ENCODE measurements at places on chromosomes 6 and 20.

DNA sequence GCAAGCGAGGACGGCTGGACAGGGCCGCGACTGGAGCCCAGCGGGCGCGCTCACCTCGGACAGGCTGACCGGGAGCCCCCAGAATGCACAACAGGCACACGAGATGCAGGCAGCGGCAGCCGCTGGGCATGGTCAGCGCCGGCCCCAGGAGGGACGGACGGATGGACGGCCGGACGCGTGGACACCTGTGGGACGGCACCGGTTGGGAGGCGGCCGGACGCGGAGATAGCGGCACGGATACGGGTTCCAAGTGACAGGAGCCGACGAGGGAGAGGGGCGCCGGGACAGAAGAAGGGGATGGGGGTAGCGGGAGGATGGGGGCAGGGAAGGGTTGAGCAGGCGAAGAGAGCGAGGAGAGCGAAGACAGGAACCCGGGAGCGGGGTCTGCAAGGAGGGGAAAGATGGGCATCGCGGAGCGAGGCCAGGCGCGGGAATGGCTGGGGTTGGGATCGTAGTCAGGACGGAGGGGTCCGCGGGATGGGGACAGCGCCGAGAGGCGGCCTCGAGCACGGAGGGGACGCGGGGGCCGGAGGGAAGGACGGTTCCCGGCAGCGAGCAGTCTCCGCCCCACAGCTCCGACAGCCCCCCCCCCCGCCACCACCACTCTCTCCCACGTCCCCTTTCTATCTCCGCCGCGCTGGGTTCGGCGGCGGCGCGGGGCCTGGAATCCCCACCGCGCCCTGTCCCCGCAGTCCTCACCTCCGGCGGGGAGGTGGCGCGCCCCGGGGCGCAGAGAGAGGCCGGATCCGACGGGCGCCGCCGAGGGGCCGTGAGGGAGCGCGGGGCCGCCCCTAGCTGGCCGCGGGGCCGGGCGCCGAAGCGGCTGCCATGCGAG lies 435 bp downstream of the DLK2 start:
- DNase-seq: no peak

- DNase-seq: no peak
These were observed 235.8 kb downstream of the ALDH8A1 start for GRCh38 chr6:134714113-134714512.

- no peak for DNase-seq
These were observed 809.4 kb upstream of the CITED2 start for GRCh38 chr6:140183881-140184280.

DNA sequence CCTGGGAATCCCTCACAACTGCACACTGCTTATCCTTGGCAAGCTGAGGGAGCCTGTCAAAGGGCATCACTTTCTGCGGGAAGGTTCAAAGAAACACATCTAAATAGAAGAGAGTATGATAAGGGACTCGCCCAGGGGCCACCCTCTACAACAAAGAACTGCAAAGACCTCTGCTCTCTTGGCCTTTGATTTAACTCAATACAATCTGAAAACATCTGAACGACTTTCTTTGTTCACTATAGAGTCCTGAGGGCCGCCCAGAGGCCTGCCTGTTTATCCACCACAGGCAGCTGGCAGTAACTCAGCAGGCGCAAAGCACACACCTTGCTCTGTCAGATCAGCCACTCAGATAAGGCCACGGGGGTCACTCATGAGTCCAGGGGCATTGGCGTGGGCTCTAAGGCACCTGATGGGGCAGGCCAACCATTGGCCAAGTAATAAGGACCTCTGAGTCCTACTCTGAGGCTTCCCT lies 139.3 kb downstream of the UNC5CL start:
- no peak for DNase-seq

DNA sequence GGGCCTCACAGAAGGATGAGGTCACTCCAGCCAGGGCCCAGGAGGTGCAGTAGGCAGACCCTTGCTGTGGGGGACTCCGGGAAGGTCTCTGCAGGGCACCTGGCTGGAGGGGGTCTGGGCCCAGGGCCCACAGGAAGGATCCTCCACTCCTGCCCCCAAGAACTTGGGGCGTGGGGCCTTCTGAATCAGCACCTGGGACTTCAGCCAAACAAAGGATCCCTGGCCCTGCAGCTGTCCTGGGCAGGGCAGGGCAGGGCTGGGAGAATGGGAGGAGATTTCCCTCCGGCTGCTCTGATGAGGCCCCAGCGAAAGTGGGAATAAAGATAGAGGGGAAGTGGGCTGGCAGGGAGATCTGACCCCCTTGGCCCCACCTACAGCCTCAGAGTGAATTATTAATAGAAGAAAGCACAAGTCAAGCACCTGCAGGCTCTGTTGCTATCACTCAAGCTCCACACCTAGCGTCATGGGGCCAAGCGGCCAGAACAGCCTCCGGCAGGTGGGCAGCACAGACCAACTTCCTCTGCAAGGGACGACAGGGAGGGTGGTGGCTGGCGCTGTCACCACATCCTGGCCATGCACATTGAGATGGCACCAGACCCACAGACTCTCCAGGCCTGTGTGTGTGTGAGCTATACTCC lies 61.6 kb upstream of the MRPS10 start:
- DNase-seq: no peak

DNA sequence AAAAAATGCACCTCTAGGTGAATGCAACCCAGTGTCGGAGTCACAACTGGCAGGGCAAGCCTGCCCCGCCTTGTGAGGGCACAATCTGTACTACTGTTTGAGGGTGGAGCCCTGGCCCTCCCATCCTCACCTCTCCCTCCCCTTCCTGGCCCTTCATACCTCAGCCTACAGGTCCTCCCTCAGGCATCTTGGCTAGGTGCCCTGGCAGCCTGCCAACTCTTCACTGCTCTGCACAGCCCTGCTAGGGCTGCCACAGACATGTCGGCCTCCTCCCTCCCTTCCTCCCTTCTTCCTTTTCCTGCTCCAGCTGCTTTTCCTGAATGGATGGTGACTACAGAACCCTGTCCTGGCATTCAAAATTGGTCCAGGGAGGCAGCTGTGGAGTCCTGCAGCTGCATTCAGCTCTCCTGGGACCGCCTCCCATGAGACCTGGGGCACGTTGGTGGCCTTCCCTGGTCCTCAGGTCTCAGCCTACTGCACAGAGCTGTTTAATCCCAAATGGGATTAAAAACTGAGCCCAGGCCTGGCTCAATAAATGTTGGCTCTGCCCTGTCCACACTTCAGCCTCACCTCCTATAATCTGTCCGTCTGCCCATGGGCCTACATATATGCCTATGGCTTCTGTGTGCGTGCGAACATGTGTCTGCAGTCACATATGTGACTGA lies 52.7 kb downstream of the CDH22 start:
- no peak for DNase-seq

- no peak for DNase-seq
These were observed 91.7 kb downstream of the NCR2 start for GRCh38 chr6:41426888-41427641.

DNA sequence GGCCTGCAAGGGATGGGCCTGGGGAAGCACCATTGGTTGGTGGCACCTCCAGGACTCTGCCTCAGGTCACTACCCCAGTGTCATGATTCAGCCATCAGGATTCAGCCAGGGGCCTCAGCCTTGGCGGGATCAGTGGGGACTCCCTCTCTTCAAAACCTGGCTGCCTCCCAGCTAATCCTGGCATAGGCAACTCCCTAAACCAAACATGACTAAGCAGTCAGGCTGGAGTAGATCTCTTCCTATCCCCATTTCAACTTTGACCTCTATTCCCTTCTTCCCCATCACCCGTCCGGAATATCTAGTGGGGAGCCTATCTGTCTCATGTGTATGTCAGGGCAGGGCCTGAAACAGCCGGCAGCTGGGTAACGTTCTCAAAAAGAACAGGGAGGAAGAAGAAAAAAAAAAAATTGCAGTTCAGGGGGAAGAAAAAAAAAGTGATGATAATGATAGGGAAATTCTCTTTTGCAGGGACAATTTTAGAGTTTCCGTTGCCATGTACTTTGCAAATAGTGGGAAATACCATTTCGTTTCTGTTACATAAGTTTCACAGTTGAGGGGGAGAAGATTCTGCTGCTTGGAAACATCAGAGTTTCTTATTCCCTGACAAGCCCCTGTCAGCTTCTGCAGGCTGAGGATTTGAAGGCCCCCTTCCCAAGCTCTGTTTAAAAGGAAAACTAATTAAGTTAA lies 4.1 kb upstream of the PREX1 start:
- DNase-seq: no peak

DNA sequence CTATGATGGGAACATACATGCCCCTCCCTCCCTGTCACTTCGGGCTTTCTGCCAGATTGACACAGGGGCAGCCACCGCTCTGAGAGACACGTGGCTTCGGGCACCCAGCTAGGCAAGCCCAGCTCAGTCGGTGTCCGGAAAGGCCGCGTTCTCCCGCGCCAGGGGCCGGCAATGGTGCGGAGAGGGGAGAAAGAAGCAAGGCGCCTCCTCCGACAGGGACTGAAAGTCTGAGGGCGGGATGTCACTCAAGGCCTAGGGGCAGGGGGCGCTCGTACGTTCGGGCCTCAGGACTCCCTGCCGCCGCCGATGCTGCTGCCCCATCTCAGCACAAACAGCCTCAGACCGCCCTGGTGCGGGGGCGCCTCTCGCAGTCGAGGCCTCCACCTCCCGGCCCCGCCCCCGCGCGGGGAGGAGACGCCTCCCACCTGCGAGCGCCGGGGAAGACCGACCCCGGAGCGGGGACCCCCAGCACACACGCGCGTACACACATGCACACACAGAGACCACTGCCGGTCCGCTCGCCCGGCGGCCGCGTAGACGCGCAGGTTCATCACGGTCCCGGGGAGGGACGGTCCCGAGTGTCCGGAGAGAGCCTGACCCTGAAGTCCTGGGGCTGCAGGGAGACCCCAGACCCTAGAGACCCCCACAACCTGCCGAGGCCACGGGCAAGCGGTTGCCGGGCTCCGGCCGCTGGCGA lies 1.9 kb downstream of the GRM4 start:
- DNase-seq: no peak

- no peak for DNase-seq
These were observed 11.4 kb upstream of the TAF8 start for GRCh38 chr6:42038811-42039408.

GRCh38 chr20:50378170-50379000 lies 131.8 kb upstream of the PTPN1 start:
- no peak for DNase-seq

DNA sequence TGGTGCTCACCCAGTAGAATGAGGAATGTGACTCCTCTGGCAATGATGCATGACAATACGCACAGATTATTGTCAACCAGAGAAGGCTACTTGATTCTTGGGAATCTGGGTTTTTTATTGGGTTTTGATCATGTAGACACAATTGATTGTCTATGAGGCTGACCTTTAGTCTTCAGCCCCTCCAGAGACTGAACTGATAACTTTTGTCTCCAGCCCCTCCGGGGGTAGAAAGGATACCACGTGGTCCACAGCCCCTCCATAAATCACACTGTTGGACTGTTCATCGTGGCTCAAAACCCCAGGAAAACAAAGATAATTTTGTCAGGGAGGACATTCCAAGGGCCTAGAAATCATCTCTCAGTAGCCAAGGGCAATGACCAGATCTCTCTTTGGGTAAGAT lies 57.5 kb upstream of the ADGRF5 start:
- no peak for DNase-seq

- DNase-seq: no peak
These were observed 84.5 kb upstream of the FYN start for GRCh38 chr6:111957623-111958315.

DNA sequence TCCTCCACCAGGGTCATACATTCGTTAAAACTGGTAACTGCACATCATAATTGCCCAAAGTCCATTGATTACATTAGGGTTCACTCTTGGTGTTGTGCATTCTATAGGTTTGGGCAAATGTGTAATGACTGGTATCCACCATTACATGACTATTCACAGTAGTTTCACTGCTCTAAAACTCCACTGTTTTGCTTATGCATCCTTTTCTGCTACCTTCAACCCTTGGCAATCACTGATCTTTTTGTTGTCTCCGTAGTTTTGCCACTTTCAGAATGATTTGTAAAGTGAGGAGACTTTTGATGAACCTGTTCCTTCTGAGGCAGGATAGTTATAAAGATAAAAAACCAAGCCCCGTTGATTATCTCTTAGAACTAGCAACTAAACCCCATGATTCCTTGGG lies 187.3 kb upstream of the MCHR2 start:
- no peak for DNase-seq

- DNase-seq: no peak
These were observed 15.9 kb upstream of the TMEM30A start for GRCh38 chr6:75300531-75300855.

- DNase-seq: no peak
These were observed 459.9 kb downstream of the PRKN start for GRCh38 chr6:162267641-162268040.

DNA sequence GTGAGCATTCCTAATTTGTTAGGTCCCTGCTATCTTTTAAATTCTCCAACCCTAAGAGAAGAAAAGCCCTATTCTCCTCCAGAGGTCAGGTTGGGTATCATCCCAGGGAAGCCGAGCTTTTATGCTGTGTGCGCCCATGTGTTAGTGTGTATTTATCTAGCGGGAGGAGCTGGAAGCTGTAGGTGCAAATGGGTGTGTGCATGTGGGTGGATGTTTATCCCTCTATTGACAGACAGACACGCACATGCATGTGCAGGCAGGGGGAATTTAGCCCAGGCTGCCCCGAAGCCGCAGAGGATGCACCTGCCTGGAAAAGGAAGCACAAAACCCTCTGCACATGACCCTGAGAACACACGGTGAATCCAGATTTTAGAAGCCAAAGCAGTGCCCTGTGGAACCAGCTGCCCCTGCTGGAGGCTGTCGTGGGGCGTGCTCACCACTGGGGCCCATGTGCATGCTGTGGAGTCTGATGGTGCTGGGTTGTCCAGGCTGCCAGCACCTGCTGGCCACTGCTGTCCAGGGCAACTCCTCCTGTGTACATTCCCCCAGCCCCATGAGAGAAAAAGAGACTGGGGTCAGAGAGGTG lies 397.5 kb downstream of the TAF4 start:
- DNase-seq: no peak

GRCh38 chr20:39773380-39774000 lies 811.3 kb downstream of the DHX35 start:
- no peak for DNase-seq

DNA sequence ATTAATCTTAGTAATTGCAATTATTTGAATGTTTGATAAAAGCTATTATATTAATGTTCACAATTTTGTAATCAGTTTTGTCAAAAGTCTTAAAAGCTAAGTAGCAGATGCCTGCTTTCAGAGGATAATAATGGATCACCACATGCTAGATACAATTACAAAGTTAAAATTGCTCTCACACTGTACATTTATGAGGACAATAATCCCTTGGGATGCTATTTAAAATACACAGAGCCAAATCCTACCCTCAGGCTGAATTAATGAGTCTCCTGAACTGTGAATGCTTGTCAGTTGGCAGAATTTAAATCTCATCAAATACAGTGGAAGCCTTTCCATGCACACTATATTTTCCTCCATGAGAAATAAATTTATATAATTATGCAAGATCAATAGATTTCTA lies 153.3 kb upstream of the SYNCRIP start:
- no peak for DNase-seq

DNA sequence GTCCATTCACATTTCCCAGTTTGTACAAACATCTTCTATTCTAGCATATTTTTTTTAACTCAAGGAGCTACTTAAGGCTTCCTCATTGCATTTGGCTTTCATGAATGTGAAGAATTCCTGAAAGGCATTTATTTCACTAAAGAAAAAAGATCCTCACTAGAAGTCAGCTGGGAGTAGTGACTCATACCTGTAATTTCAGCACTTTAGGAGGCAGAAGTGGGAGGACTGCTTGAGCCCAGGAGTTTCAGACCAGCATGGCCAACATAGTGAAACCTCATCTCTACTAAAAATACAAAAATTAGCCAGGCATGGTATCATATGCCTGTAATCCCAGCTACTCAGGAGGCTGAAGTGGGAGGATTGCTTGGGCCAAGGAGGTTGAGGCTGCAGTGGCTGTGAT lies 30.9 kb upstream of the XRN2 start:
- DNase-seq: no peak

All from esophagus squamous epithelium (tissue), 5 donors.